Activated T-helper 2 cell treated with anti-CD3 and anti-CD28 coated beads, Interferon-gamma antibody, Interleukin-2, Interleukin-4, amounts not matched to agents 10 μg/mL and 5 μg/mL and 100 μg/mL, durations not matched to agents 14 hours and 24 hours and 36 hours (primary cell): ENCODE measurements at places on chromosomes 11 and 22. TPM values are rescaled to one million over a fixed set of nuclear protein-coding genes. Genes with fewer than 3 reads are reported as not detected.

DNA sequence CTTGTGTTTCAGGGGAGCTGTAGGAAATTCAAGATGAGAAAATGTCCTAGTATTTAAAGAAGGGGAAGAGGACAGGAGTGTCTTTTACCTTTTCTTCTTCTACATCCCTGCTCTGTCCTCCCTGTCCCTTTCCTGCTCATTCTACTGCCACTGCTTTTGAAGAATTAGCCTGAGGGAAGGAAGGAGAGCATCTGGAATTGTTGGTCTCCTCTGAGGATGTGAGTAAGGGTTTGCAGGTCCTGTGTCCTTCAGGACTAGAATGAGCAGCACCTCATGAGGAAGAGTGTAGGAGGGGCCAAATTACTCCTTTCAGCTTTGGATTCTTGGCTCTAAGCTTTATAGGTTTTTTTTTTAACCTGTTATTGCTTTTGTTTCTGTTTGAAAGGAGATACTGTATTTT, 24.2 kb downstream of the SNU13 start:
- peaks cover 8% of the 10 kb centered on the region for H3K4me1 ChIP-seq
- H3K27me3 ChIP-seq: no peaks in the 10 kb centered on the region
- DNase-seq: no peak
- H3K4me3 ChIP-seq: no peak overlapping the region

GRCh38 chr11:112634995-112635737, 326.1 kb upstream of the NCAM1 start:
- H3K4me1 ChIP-seq: no peaks in the 10 kb centered on the region
- H3K27me3 ChIP-seq: peaks cover 11% of the 10 kb centered on the region
- no peak overlapping the region for H3K4me3 ChIP-seq

GRCh38 chr22:27851974-27852746, 50.6 kb upstream of the MN1 start:
- H3K27me3 ChIP-seq: no peaks in the 10 kb centered on the region
- no peak overlapping the region for H3K4me3 ChIP-seq
- no peak for DNase-seq

The ANGPTL5 gene
- not detected in 2 replicates for total RNA-seq

DNA sequence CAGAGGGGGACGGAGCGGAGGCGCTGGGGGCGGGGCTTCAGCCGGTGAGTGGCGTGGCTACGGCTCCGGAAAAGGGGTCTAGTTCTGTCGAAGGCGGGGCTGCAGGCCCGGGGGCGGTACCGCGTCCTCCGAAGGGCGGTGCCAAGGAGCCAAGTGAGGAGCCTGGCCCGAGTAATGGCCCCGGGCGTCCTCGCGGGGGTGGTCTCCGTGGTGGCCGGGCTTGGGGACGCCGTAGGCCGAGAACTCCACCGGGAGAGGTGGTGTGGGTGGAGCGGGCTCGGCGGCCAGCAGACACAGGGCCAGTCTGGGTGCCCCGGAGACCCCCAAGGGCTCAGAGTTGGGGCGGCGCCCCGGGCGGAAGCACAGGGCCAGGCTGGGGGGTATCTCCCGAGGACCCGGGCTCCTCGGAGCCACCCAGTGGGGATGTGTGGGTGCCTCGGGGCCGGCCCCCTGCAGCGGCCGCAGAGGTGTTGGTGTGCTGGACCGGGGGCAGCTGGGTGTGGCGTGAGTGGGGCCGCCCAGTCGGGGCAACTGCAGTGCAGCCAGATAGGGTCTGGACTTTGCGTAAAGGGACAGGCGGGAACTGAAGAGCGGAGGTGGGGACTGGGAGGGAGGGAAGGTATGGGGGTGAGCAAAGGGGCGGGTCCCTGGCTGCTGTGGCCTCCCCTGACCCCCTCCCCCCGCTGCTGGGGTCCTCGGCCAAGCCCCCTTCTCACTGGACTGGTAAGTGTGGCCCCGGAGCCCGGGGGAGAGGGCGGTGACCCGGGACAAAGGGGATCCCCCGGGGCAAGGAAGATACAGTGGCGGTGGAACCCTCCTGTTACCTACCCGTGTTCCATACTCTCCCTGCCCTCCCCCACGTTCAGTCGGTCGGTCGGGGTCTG, 838 bp downstream of the FKBP2 start:
- no peak for DNase-seq
- H3K4me3 ChIP-seq: peak overlapping the region; percentile 94
- peaks cover 48% of the 10 kb centered on the region for H3K36me3 ChIP-seq
- peaks cover 20% of the 10 kb centered on the region for H3K4me1 ChIP-seq
- peak overlapping the region; percentile 93 for H3K27ac ChIP-seq

DNA sequence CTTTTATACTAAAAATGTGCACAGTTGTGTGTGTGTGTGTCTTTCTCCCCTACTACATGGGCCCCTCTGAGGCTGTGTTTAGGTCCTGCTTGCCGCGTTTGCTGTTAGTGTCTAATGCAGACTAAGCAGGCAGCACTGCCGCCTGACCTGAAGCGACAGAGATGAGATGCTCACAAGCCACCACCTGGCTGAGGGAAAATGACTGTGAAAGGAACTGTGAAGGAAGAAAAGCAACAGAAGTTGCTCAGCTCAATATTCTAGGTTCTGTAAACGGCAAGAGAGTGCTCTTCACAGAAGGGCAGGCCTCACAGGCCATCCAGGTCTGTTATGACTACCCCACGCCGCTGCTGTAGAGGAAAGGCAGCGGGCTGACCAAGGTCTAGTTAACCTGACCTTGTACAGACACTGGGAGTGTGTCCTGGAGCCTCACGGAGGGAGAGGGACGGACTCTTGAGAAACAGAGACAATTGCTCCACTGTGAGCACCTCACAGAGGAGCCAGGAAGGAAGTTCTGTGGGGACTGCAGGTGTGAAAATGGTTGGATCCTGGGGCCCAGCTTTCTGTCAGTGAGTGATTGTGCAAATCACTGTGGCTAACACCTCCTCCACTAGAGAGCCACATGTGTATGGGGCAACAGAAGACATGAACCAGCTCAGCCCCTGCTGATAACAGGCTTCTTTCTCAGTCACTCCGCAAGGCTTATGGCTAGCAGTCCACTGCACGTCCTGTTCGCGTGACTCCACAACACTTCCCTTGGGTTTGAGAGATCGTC, 31.3 kb upstream of the YPEL1 start:
- peaks cover 59% of the 10 kb centered on the region for H3K4me1 ChIP-seq
- H3K27me3 ChIP-seq: no peaks in the 10 kb centered on the region
- peak overlapping the region; percentile 58 for H3K27ac ChIP-seq

The C11orf21 gene
- 3.1 and 3.4 TPM in 2 replicates for total RNA-seq

The SEPTIN5 gene
- 0.71 and 1.5 TPM in 2 replicates for total RNA-seq

DNA sequence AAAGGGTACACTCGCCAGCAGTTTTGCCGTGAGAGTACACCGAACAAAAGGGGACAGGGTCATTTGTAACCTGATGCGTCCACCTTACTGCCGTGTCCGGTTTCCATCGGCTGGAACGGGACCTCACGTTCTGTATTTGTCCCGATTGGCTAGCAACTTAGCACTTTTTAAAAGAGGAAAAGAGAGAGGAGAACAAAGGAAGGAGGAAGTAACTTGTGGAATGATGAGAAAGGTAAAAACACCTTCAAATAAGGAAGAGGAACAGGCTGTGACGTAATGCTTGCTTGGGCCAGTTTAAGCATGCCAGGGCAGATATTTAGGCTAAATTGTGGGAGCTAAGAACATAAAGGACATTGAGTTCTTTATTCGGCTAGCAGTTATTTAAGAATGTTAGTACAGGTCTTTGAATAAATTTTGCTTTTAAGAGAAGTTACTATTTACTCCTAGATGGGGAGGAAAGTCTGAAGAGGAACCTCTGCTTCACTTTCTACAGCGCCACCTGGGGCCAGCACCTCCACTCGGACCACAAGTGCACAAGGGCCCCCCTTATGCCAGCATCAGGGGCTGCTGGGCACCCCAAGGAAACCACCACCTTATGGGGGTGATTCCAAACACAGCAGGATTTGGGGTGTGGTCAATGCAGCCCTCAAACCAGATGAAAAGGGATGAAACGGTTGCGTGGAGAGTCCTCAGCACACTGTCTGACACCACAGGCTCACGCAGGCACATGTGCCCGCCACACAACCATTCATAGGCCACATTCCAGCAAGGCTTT, 5.8 kb downstream of the ARSA start:
- H3K4me3 ChIP-seq: peak overlapping the region; percentile 81
- DNase-seq: peak; percentile 31
- no peaks in the 10 kb centered on the region for H3K27me3 ChIP-seq
- H3K36me3 ChIP-seq: no peaks in the 10 kb centered on the region
- peaks cover 36% of the 10 kb centered on the region for H3K4me1 ChIP-seq

DNA sequence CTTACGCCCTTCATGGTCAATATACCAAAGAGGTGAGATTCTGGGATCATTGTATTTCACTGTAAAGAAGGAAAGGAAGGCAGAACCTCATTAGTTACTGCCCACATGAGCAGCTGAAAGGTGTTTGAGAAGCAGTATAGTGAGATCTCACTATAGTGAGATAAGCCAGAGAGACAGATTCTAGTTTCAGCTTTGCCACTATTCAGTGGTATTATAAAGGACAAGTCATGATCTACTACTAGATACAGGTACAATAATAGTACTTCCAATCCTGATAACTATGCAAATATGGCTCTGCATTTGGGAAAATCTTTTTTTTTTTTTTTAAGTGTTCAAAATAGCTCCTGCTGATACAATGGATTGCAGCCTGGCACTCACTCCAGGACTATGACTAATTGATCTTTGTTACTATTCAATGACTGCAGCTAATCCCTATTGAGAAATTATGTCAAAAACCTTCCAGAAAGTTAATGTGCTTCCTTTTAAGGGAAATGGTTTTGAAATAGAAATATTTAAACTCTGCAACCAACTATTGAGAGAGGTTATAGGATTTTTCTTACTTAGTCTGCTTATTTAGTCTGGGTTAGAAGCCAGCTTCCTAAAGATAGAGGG, 8.3 kb upstream of the DLAT start:
- H3K27ac ChIP-seq: no peak overlapping the region
- no peaks in the 10 kb centered on the region for H3K27me3 ChIP-seq
- no peaks in the 10 kb centered on the region for H3K4me1 ChIP-seq
- peaks cover 34% of the 10 kb centered on the region for H3K36me3 ChIP-seq

The OTOG gene
- not detected in 2 replicates for total RNA-seq

DNA sequence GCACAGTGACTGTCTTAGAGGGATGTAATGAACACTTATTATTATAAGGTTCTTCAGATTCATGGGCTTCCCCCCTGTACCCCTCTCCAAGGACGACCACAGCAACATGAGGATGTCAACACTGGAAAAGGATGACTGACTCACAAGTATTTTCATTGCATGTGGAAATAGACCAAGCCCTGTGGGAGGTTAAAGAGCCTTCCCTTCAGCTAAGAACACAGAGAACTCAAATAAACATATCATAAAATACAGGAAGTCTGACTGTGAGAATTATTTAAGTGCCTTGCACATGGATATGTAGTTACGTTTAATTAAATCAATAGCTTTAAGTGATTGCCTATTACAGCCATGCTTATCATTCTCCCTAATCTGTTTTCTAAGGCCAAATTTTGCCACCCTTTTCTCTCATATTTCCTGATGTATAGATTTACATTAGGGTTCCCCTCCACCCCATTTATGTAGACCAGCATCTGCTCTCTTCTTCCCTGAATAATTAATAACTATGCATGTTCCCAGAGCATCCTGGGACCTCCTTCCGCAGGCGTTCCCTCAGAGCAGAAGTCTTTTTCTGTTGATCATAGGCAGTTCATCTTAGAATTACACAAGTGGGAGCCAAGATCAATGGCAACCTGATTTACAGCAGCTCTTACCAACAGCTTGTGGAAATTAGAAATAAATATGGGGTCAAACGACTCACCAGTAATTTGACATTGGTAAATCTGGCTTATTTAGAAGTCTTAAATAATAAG, 226.9 kb downstream of the OPCML start:
- H3K36me3 ChIP-seq: no peaks in the 10 kb centered on the region
- no peak for DNase-seq
- H3K27me3 ChIP-seq: no peaks in the 10 kb centered on the region
- no peak overlapping the region for H3K27ac ChIP-seq

GRCh38 chr11:33055375-33055774, 16.0 kb downstream of the TCP11L1 start:
- H3K36me3 ChIP-seq: peaks cover 53% of the 10 kb centered on the region
- H3K4me1 ChIP-seq: peaks cover 6% of the 10 kb centered on the region
- no peak overlapping the region for H3K27ac ChIP-seq
- H3K27me3 ChIP-seq: no peaks in the 10 kb centered on the region

GRCh38 chr11:115362997-115363396, 141.2 kb downstream of the CADM1 start:
- no peaks in the 10 kb centered on the region for H3K27me3 ChIP-seq
- no peaks in the 10 kb centered on the region for H3K36me3 ChIP-seq
- H3K4me3 ChIP-seq: no peak overlapping the region
- no peak for DNase-seq

The MPST gene
- total RNA-seq: 34.9 and 36.3 TPM in 2 replicates

DNA sequence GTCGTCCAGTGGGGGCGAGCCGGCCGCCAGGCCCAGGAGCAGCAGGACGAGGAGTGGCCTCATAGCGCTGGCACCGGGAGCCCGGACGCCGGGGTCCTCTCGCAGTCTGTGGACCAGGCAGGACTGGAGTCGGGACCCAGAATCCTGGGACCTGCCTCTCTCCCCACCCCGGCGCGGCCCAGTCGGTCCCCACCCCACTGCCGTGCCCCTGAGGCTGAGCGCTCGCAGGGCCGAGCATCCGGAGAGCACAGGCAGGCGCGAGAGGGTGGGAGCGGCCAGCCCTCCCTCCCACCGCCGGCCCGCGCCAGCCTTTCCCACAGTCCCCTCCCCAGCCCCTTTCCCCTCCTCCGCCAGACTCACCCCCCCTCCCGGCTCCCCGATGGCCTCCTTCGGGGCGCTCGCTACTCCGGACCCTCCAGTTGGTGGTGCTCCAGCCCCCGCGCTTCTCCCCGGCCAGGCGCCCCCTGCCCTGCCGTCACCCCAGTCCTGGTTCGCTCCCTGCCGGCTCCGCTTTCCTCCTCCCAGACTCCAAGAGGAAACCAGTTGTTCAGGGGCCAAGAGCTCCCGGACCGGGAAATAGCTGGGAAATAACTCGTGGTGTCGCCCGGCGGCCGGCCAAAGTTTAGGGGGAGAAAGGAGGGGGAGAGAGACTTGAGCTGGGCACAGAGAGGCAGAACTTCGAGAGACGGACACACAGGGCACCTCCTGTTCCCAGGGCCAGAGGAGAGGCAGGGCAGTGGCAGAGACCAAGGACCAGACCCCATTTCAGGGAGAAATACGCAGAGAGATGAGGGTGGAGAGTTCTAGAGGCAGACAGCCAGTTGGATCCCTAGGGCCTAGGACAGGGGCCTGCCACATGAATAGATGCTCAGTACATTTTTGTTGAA, at the start of gene C1QTNF5:
Gene C1QTNF5, minus strand, starts transcription at position 549 of the 887 bp plus-strand sequence. Its CDS starts 486 bp downstream, at position 63.
- peaks cover 40% of the 10 kb centered on the region for H3K27me3 ChIP-seq
- no peak within 1 kb of the TSS for H3K27ac ChIP-seq
- DNase-seq: no peak
- H3K4me3 ChIP-seq: no peak within 1 kb of the TSS

The TMEM25 gene
- 9.5 and 10.1 TPM in 2 replicates for total RNA-seq

The ZNRF3 gene
- total RNA-seq: 0.82 and 1.1 TPM in 2 replicates

GRCh38 chr11:66230156-66230555, 38.3 kb upstream of the RAB1B start:
- peaks cover 3% of the 10 kb centered on the region for H3K4me1 ChIP-seq
- no peak for DNase-seq
- no peak overlapping the region for H3K27ac ChIP-seq

The APOBEC3A gene
- total RNA-seq: not detected in 2 replicates
